ENCODE measurements at places on chromosomes 2 and 18. TPM values are rescaled to one million over a fixed set of nuclear protein-coding genes. Genes with fewer than 3 reads are reported as not detected.

The ST8SIA3 gene
- 1.2 TPM for total RNA-seq

DNA sequence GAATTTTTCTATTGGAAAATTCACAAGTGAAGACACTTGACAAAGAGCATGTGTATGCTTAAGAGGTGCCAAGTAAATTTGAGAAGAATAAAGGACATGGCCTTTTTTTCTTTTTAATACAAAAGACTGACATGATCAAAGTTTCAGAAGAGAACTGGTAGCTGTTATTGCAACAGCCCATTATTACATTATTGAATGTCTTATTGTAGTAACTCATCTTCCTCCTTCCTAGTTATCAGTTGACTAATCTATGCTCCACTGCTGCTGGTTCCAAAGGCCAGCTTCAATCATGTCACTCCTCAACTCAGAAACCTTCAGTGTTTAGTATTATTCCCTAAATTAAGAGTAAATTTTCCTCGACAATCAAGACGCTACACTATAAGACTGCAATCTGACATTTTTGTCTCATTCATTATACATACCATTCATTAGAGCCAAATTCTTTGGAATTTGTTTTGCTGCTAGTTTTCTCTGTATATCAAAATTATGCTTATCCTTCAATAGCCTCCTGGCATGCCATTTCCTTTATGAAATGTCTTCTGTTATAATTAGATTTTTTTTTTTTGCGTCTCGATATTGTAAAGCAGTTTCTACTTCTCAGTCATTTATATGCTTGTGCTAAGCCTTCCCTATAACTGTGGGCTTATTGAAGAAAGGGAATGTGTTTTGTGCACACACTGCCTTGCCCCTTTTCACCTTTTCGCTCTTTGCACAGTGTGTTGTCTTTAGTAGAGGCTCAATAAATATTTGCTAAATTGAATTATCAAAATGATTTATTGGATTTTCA is 27.9 kb downstream of the ITGA4 start:
- no peaks in the 10 kb centered on the region for H3K27me3 ChIP-seq
- no peaks in the 10 kb centered on the region for H3K4me1 ChIP-seq
- no peaks in the 10 kb centered on the region for H3K36me3 ChIP-seq
- H3K4me3 ChIP-seq = no peak overlapping the region

The LGALSL gene
- total RNA-seq = 31.1 TPM

- no peak for DNase-seq
- H3K36me3 ChIP-seq = no peaks in the 10 kb centered on the region
- no peak overlapping the region for H3K4me3 ChIP-seq
- H3K4me1 ChIP-seq = no peaks in the 10 kb centered on the region
Observed at GRCh38 chr18:21900605-21901352, 160.2 kb downstream of the MIB1 start.

The KCNG2 gene
- total RNA-seq = 0.99 TPM

The NOTO gene
- not detected for total RNA-seq

The RIT2 gene
- not detected for total RNA-seq

- H3K36me3 ChIP-seq = no peaks in the 10 kb centered on the region
- DNase-seq = no peak
- no peaks in the 10 kb centered on the region for H3K27me3 ChIP-seq
- H3K27ac ChIP-seq = no peak overlapping the region
Observed at GRCh38 chr2:192413812-192414681, 219.3 kb upstream of the TMEFF2 start.

- H3K4me3 ChIP-seq = no peak overlapping the region
- H3K27me3 ChIP-seq = no peaks in the 10 kb centered on the region
- DNase-seq = peak; percentile 26
- H3K27ac ChIP-seq = no peak overlapping the region
Observed at GRCh38 chr18:8912348-8913326, 189.9 kb upstream of the NDUFV2 start.

The ZNF804A gene
- not detected for total RNA-seq

- peak; percentile 46 for DNase-seq
- H3K27me3 ChIP-seq = no peaks in the 10 kb centered on the region
- no peaks in the 10 kb centered on the region for H3K36me3 ChIP-seq
- peaks cover 24% of the 10 kb centered on the region for H3K4me1 ChIP-seq
- H3K27ac ChIP-seq = no peak overlapping the region
- no peak overlapping the region for H3K4me3 ChIP-seq
Observed at GRCh38 chr18:26685438-26686157, 137.2 kb upstream of the KCTD1 start.

The ZNF521 gene
- total RNA-seq = 148 TPM

Data from neural progenitor cell (in vitro differentiated cells).